Ascending aorta (tissue), 2 donors: ENCODE measurements at places on chromosomes 12 and 14.

- no peak for DNase-seq
These were observed 51.4 kb downstream of the WASHC3 start for GRCh38 chr12:102010265-102010994.

DNA sequence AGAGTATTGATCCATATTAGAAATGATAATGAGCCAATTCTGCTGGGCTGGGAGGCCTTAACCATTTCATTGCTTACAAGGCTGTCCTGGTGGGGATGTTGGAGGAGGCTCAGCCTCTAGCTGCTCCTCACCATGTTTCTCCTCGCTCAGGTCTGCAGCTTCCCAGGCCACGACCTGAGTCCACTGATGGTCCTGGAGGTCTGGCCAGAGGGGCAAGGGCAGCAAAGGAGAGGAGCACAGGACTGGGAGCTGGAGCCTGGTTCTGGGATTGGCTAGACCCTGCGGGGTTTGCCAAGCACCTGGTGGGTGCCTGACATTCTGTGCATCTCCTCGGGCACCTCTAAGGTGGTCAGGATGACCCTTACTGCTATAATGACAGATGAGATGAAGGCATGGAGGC lies 92.6 kb downstream of the KIF26A start:
- DNase-seq: no peak

DNA sequence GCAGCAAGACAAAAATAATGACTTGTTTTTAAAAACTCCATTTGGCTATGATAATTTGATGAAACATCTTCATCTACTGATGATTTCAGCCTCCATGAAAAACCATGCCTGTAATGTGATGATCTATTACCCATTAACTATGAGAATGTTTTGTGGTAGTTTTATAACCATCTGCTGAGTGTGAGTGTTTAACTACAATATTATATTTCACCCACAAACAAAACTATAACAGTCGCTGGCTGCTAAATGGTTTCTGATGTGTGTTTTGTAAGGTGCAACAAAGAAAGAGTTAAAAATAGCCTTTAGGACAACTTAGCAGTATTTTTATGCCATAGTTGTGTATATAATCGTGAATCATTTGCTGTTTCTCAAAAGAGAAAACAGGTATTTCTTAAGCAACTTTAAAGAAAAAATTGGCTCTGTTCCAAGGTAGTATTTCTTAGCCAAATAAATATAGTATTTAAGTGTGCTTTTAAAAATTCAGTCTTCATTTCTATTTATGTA lies 4.9 kb downstream of the PTHLH start:
- DNase-seq: no peak

DNA sequence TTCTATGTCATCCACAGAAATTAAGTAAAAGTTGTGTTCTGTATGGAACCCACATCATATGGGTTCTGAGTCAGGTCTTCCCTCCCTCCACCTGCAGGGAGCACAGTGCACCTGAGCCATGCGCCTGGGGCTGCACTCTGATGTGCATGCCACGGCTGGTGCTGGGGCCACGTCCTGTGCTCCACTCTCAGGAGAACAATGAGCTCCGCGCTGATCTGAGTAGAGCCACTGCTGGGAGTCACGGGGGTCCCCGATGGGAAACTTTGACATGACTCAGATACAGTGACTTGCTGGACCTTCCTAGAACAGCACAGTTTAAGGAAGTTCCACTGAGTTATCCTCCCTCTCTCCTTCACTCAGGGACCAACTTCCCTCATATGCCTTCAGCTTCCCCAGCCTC lies 683.4 kb downstream of the TMEM121 start:
- DNase-seq: no peak

DNA sequence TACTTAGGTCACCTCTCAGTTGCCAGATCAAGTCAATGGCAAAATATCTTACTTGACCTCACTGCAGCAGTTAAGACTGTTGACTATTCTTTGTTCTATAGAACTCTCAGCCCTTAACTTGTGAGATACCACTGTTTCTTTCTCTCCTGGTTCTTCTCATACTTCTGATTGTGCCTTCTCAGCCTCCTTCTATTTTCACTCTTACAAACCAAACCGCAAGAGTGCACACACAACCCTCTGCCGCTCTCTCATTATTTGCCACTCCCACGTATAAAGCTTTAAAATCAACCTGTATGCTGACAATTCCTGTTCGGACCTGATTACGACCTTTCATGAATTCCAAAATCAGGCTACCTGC lies 4.5 kb downstream of the E2F7 start:
- no peak for DNase-seq

DNA sequence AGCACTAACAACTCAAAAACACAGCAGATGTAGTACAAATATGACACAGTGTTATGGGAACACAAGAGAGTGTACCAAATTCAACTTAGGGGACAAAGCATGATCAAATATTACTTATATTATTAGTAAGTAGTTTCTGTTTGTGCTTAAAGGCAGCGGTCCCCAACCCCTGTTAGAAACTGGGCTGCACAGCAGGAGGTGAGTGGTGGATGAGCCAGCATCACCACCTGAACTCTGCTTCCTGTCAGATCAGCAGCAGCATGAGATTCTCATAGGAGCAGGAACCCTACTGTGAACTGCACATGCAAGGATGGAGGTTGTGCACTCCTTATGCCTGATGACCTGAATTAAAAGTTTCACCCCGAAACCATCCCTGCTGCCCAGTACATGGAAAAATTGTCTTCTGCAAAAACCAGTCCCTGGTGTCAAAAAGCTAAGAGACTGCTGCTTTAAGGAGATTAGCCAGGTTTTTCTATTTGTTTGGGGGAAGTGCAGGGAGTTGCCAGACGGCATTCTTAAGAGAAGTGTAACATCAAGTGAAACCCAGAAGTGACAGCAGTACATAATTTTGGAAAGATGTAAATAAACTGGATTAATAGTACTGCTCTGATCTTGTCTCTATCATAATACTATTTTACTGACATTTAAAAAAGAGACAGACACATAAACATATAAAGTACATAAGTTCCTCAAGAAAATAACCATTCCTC lies 26.7 kb downstream of the GTF2A1 start:
- no peak for DNase-seq

GRCh38 chr14:58584383-58584782 lies 53.4 kb upstream of the DACT1 start:
- no peak for DNase-seq

GRCh38 chr12:120381752-120382419 lies 12.9 kb upstream of the MSI1 start:
- DNase-seq: no peak

DNA sequence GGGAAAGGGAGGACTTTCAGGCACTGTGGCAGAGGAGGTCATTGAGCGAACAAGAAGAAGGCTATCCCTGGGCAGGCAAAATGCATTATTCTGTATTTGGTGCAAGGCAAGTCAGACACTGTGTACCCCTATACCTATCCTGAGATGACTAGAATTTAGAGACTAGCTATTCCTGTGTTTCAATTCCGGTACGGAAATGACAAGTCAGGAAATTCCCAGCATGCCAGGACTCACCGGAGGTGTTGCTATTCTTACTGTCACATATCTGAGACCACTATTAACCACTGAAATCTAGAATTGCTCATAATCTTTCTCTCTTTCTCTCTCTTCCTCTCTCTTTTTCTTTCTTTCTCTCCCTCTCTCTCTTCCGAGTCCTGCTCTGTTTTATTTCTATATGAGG lies 297.1 kb downstream of the PDZRN4 start:
- no peak for DNase-seq

- no peak for DNase-seq
These were observed 7.0 kb downstream of the TAMALIN start for GRCh38 chr12:52013626-52014310.

DNA sequence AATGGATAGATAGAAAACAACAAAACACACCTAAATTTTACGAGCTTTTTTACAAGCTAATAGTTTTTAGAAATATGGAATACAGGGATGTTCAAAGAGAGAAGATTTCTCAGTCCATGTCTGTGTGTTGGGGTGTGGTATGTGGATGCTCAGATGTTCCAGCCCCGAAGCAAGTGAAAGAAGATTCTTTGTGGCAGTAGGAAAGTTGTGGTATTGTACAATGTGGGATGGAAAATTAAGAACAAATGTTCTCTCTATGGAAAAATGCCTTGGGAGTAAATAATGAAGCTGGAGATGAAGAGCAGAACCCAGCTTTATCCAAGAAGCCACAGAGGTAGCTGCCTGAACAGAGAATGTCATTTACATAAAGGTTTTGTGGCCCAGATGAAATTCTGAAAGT lies 150.3 kb upstream of the PRKD1 start:
- DNase-seq: no peak

DNA sequence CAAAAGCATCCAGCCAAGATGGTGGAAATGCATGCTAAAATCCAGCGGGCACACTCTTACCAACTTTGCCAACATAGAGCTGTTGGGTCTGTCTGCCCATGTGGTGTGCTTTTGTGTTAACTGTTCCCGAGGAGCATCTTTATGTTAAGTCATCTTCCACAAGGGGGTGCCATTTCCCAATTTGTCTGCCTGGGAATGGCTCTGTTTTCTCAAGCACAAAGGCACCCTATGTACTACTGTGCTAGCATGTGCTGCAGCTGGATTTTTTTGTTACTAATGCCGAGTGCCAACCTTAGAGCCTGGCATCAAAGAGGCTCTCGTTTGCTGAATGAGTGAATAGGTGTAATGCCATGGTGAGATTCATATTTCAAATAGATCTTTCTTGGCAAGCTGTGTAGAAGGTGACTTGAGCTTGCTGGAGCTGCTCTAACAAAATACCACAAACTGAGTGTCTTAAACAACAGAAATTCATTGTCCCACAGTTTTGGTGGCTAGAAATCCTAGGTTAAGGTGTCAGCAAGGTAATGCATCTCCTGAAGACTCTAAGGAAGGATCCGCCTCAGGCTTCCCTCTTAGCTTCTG lies 74.3 kb downstream of the TRHDE start:
- no peak for DNase-seq

GRCh38 chr12:56833780-56834179 lies 70.7 kb downstream of the HSD17B6 start:
- DNase-seq: no peak

- no peak for DNase-seq
These were observed 745 bp upstream of the PPP1R36 start for GRCh38 chr14:64549016-64549415.

DNA sequence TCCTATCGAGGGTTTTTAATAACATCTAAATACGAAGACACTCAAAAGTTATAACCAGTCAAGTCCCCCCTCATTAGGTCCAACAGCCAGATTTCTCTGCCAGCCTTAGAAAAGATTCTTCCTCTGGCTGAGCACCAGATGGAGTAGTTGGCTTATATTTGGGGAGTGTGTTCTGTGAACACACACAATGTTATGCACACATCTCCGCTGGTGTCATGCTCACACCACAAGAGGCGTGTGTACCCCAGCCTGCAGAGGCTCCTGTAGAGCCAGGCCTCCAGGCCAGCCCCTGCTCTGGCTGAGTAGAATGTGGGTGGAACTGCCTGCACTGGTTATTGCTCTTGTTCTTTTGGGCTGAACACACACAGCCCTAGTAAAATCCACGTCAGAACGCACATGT lies 64.0 kb downstream of the PIWIL1 start:
- DNase-seq: peak; percentile 43

GRCh38 chr12:123337070-123337469 lies 27.6 kb downstream of the SBNO1 start:
- DNase-seq: no peak

- DNase-seq: no peak
These were observed 168.5 kb downstream of the CAPZA3 start for GRCh38 chr12:18906395-18906794.

DNA sequence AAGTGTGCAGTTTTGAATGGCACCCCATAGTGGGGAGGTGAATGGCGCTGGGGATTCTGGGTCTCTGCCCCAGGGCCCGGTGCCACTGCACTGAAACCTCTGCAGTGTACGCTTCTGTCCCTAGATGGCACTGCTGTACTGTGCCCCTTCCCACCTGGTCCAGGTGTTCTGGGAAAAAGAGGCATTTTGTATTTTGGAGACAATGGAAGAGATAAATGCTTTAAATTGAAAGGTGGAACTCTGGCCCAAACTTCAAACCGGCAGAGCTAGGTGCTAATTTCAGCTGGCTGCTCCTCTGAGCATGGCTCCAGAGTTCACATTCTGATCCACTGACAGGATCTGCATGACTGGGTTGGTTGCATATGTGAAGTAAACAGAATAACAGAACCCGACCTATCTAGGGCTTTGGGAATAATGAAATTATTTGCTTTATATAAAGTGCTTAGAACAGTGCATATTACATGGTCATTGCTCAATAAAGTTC lies 52.2 kb downstream of the KRT80 start:
- no peak for DNase-seq

DNA sequence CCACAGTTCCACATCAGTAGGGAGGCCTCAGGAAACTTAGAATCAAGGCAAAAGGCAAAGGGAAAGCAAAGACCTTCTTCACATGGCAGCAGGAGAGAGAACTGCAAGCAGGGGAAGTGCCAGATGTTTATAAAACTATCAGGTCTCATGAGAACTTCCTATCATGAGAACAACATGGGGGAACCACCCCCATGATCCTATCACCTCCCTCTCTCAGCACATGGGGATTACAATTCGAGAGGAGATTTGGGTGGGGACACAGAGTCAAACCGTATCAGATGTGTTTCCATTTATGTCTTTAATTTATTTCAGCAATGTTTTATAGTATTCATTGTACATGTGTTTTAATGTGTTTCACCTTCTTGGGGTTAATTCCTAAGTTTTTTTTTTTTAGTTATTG lies 25.8 kb downstream of the METAP2 start:
- no peak for DNase-seq

DNA sequence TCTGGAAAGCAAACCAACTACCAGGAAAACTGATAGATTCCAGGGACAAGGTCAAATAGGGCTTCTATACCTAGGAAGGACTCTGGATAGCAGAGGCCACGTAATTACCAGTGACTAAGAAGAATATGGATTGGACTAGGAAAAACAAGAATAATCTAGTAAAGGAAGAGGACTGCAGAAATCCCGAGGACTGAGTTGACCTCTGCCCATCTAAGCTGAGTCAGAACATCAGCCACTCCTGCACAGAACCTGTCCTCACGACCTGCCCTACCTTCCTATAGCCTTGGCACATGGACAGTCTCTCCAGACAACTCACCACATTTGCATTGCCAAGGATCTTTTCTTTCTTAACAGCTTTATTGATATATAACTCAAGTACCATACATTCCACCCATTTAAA lies 2.3 kb downstream of the OR6J1 start:
- no peak for DNase-seq

DNA sequence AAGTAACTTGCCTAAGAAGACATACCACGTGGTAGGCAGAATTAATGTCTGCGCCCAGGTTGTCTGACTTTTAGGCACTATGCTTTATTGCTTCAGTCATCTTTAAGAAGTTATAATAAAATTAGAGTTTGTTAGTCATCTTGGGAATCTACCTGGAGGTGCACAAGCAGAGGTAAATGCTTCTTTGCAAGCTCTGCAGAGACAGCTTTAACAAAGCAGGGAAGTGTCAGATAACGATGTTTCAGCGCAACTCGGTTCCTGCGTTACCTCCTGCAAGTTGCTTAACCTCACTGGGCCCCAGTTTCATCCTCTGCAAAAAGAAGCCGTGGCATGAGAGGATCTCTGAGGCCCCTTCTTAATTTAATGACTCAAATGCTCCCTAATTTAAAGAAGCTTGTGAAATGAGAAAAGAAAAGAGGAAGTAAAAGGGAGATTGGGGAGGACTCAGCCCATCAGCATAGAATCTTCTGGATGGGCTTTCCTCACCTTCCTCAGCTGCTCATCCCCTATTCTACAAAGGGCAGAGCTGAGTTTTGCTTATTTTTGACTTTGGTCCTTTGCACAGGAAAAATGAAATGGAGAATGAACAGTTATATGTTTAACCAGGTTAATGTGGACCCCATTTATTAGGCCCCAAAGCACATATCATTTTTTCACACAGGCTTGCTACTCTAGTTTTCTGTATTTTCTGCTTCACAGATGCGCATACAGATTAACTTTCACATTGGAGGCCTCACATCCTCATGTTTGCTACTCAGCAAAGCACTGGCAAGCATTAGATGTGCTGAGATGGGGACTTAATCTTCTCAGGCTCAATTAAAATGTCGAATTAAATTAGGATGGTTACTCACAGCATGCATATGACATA lies 5.1 kb downstream of the ARHGDIB start:
- no peak for DNase-seq
